ENCODE measurements at places on chromosomes 2 and 18.

- no peak for DNase-seq
Observed at GRCh38 chr2:96934182-96934495, 52.2 kb downstream of the FAM178B start.

GRCh38 chr2:191415858-191416257 is 170.7 kb downstream of the MYO1B start:
- DNase-seq, result no peak

DNA sequence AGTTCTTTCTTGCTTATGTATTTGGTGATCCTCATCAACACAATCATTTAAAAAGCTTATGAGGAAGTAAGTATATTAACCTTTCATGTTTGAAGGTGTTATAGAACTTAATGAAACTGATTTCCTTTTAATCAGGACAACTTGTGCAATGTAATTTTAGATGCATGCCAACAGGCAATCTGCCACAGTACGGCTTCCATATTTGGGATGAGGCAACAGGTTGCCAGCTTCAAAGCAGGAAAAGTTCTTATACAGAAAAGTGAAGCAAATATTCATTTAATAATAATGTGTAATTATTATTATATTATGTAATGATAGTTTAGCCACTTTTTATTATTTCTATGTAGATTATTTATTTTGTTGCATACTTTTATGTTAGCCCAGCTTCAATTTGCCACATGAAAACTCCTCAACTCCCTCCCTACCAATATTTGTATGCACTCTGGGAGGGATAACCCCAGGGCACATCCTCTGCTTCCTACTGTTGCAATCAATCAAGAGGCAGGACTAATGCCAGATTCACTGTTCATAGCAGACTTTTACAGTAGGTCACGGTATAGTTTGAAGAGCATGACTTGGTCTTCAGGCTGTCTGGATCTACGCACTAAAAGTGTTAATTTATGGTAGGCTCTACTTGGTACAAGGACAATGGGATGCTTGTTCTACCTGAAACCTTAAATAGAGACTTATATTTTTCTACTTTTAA is 277.2 kb downstream of the AGPS start:
- no peak for DNase-seq

GRCh38 chr2:39657287-39657937 is 8.3 kb upstream of the TMEM178A start:
- no peak for DNase-seq

DNA sequence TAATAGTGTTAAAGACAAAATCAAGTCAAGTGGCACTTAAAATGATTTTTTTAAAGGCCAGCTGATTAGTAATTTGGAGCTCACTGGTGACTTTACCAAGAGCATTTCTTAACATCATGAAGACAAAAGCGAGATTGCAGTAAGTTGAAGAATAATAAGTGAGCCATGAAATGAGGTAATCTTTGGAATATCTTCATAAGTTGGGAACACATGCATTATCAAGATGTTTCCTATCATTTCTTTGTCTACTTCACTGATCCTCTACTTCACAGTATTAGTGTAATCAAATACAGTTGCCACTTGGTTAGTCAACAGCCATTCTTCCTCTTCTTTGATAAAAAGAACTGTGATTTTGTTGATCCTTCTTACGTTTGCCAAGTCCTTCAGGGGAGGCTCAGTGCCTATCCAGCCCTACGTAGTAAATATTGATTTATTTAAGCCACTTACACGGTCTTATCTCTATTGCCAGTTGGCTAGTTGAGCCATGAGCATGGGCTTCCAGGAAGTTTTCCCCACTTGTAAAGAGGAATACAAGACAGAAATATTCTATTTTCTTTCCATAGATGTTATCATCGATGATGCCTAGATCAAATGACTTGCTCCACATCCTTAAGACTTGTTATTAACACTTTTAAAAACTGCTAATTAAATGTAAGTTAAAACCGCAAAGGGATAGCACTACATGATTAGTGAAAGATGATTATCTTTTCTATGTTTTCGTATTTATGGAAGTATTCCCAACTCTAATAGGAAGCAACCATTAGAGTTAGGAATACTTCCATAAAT is 46.1 kb downstream of the YES1 start:
- no peak for DNase-seq

DNA sequence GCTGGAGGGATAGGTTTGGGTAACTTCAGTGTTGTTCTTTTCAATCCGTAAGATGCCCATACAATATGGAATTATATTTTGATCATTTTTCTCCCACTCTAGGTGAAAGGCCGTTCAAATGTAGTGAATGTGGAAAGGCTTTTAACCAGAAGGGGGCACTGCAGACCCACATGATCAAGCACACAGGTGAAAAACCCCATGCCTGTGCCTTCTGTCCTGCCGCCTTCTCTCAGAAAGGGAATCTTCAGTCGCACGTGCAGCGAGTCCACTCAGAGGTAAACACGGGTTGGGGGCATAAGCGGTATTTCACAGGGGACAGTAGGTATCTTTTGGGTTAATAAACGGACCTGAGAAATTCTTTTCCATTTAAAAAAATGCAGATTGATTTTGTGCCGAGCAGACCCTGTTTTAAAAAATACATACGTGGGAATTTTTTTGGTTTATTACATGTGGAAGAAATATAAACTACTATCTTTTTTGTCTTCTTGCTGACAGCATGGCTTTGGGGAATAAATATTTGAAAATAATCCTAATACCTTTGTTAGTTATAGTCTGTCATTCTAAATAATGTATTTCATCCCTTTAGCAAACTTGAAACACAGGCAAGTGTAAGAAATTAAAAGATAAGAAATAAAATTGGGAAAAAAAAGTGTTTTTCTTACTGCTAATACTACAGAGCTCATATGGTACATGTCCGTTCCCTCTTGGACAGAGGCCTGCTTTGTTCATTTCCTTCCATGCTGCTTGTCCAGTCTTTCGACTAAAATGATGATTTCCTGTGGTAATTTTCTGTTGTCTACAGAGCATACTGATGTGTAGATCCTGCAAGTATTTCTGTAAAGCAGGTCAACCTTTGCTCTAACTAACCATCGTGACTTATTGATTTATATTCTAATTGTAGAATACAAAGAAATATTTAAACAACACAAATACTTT is 53.3 kb downstream of the ZNF236 start:
- DNase-seq, result no peak

GRCh38 chr18:79938196-79938595 is 13.3 kb downstream of the SLC66A2 start:
- no peak for DNase-seq

DNA sequence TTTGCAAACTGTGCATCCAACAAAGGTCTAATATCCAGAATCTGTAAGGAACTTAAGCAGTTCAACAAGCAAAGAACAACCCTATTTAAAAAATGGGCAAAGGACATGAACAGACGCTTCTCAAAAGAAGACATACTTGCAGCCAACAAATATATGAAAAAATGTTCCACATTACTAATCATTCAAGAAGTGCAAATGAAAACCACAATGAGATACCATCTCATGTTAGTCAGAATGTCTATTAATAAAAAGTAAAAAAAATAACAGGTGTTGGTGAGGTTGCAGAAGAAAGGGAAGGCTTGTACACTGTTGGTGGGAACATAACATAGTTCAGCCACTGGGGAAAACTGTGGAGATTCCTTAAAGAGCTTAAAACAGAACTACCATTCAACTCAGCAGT is 126.2 kb downstream of the NAT8 start:
- no peak for DNase-seq

- no peak for DNase-seq
Observed at GRCh38 chr2:134583997-134584520, 134.7 kb downstream of the TMEM163 start.

DNA sequence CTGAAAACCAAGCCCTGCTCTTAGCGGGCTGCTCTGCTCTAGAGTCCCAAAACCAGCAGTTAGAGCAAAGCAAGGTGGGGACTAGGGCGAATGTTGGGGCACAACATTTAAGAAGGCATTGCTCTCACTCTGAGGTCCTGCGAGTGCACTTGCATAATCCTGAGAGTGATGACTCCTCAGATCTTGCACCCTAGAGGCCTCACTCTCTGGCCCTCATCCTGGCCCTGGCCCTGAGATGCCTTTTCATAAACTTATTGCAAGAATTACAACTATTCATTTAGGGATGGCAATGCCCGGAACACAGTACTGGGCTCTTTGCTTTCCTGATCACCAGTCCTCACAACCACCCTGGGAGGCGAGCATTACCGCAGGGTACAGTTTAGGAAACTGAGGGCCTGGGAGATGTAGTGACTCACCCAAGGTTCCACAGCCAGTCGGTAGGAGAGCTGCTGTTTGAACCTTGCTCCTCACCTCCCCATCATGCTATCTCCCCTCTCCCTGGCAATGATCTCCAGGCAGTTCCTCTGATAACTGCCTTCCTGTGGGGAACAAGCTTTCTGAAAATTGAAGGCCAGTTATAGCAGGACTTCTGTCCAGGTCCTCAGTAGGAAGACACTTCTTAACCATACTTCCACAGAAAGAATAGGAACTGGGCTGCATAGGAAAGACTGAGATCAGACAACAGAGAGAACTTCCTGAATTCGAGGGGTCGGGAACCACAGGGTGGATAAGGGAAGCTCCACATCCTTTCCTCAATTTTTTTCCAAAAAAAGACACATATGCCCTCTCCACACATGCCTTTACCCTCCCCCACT is 91.3 kb downstream of the TNS1 start:
- peak; percentile 65 for DNase-seq

- DNase-seq, result no peak
Observed at GRCh38 chr18:75678627-75679026, 251.1 kb upstream of the SMIM21 start.

- DNase-seq, result no peak
Observed at GRCh38 chr2:47038656-47039488, 116.2 kb downstream of the STPG4 start.

DNA sequence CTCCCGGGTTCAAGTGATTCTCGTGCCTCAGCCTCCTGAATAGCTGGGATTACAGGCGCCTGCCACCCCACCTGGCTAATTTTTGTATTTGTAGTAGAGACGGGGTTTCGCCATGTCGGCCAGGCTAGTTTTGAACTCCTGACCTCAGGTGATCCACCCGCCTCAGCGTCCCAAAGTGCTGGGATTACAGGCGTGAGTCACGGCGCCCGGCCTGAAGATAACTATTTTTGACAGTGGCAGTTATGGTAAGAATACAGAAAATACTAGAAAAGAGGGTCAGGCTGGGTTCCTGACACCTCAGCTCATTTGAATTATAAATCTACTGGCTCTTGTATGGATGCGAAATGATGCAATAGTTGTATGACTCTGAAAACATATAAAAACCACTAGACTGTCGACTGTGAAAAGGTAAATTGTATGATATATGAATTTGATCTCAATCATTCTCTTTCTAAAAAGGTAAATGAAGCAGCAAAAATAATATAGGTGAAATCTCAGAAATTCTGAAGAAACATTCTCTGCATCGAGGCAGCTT is 11.1 kb upstream of the DGKD start:
- DNase-seq, result no peak

GRCh38 chr18:51857989-51858388 is 482.0 kb upstream of the DCC start:
- DNase-seq, result no peak

- DNase-seq, result no peak
Observed at GRCh38 chr18:9153256-9153655, 16.7 kb downstream of the ANKRD12 start.

All from Right ventricle myocardium superior (tissue), 1 donor.